Activated CD8-positive, alpha-beta memory T cell treated with anti-CD3 and anti-CD28 coated beads for 4 hours (primary cell): ENCODE measurements at places on chromosomes 3 and 15.

GRCh38 chr3:170809975-170810357 is 60.0 kb downstream of the RPL22L1 start:
- DNase-seq = no peak

- no peak for DNase-seq
Measured at GRCh38 chr3:65483480-65483879, 555.2 kb downstream of the MAGI1 start.

DNA sequence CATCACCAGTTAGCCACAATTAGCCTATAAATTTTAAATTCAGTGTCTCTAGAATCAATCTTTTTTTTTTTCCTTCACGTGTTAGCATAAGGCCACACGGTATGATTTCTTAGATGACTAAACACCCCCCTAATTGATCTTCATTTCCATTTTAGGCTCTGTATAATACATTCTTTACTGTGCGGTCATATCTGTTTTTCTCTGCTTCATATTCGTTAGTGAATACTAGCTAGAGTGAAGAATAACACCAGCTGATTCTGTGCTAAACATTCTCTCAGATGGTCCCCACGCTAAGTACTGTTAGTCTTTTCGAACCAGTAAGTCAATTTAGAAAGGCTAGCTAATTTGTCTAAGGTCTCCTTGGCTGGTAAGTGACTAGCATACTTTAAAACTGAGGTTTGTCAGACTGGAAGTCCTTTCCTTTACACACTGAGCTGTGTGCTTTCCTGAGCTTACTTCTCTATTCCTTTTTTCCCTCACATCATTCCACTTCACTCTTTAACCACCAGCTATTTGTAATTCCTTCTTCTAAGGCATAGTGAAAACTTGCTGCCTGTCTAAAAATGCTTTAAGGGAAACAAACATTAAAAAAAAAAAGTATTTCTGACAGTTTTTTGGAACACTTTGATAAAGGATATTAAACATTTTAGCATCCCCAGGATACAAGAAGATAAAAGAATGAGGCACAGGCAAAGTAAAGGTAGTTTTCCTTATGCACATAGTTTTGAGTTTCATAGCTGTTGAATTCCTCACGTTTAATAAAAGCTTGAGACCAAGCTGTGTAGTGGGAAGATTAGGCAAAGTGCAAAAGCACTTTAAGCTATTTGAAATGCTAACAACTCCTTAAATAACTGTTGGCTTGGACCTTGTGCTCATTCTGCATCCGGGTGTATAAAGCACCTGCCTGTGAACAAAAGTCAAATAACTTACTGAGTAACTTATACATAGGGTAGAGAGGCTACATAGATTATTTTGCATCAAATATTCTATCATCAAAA is 17.1 kb downstream of the ZFAND6 start:
- DNase-seq = no peak

DNA sequence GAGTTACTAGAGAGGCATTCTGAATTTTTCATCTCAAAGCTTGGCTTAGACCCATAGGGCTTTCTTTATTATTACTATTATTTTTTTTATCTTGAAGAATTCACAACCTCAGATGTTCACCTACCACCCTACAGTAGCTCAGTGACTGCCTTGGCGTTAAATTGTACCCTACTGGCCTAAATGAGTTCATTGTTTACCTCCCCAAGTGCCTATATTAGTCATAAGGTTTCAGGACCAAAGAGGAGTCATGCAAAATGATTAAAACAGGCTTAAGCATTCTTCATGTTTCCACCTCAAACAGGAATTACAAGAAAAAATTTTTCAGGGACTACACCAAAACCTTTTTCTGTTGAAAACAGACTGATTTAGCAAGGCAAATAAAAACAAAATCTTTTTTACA is 751.5 kb downstream of the SQOR start:
- no peak for DNase-seq

GRCh38 chr3:61687206-61687605 is 125.8 kb downstream of the PTPRG start:
- DNase-seq = no peak
